ENCODE measurements at places on chromosomes 3 and 15. TPM values are rescaled to one million over a fixed set of nuclear protein-coding genes. Genes with fewer than 3 reads are reported as not detected.

THBS1 gene
- total RNA-seq: 5.6 TPM

INTS14 gene
- 51.8 TPM for total RNA-seq

CDHR4 gene
- total RNA-seq: 0.15 TPM

PLIN1 gene
- total RNA-seq: 0.03 TPM

PRSS50 gene
- not detected for total RNA-seq

FETUB gene
- total RNA-seq: not detected

CYFIP1 gene
- total RNA-seq: 193 TPM

RTP4 gene
- total RNA-seq: 0.23 TPM

TMEM207 gene
- total RNA-seq: not detected

Measured in HT-29 (cell line).